ENCODE measurements at places on chromosomes 13 and 19. TPM values are rescaled to one million over a fixed set of nuclear protein-coding genes. Genes with fewer than 3 reads are reported as not detected.

Gene NECTIN2
- total RNA-seq = 41.8 TPM

Gene MYBPC2
- 0.08 TPM for total RNA-seq

Gene VSTM2B
- total RNA-seq = not detected

Gene FCAR
- total RNA-seq = 0.27 TPM

Gene FAM124A
- 12.1 TPM for total RNA-seq

Gene NLRP11
- not detected for total RNA-seq

Gene ZNF66
- 1.4 TPM for total RNA-seq

Gene ZNF578
- 1.6 TPM for total RNA-seq

Gene ZNF546
- 5.1 TPM for total RNA-seq

Gene SPHK2
- 7.2 TPM for total RNA-seq

Gene CAMSAP3
- 1.9 TPM for total RNA-seq

Gene ZNF8
- 4.2 TPM for total RNA-seq

Gene ZNF100
- total RNA-seq = 7.0 TPM

Gene PROZ
- not detected for total RNA-seq

Gene PSG1
- not detected for total RNA-seq

Gene EMC10
- 78.0 TPM for total RNA-seq

Gene SHISA7
- not detected for total RNA-seq

Gene RFPL4AL1
- not detected for total RNA-seq

Gene TUBB4A
- 6.2 TPM for total RNA-seq

Gene CABP5
- total RNA-seq = not detected

Gene ADAT3
- 1.6 TPM for total RNA-seq

Gene INSR
- total RNA-seq = 73.5 TPM

Gene OR7D2
- total RNA-seq = 0.08 TPM

Gene ZNF93
- 1.7 TPM for total RNA-seq

Gene RNF225
- total RNA-seq = not detected

Gene CYP2S1
- total RNA-seq = 0.73 TPM

Gene DMKN
- total RNA-seq = 3.4 TPM

Gene ZNF724
- total RNA-seq = 1.3 TPM

Gene PET100
- total RNA-seq = 205 TPM

Gene PLVAP
- 29.0 TPM for total RNA-seq

Gene SMIM44
- not detected for total RNA-seq

Gene UGGT2
- total RNA-seq = 10.0 TPM

Gene ZNF557
- total RNA-seq = 3.1 TPM

Gene ELSPBP1
- not detected for total RNA-seq

Gene ZFP36
- 48.7 TPM for total RNA-seq

Gene NMRK2
- 627 TPM for total RNA-seq

Gene STX10
- total RNA-seq = 34.5 TPM

Gene F2RL3
- 0.27 TPM for total RNA-seq

Gene WDR62
- total RNA-seq = 25.5 TPM

Gene RASGRP4
- total RNA-seq = 1.7 TPM

Gene EVI5L
- 21.5 TPM for total RNA-seq

Gene ZSCAN4
- not detected for total RNA-seq

Gene TEAD2
- 63.6 TPM for total RNA-seq

Gene SLC7A9
- 0.30 TPM for total RNA-seq

Gene LILRA5
- total RNA-seq = 1.8 TPM

Gene PSG3
- not detected for total RNA-seq

Gene KLF5
- 0.84 TPM for total RNA-seq

Gene ZNF324B
- 3.2 TPM for total RNA-seq

Gene MIR17HG
- total RNA-seq = 0.81 TPM

Gene MEIS3
- 3.8 TPM for total RNA-seq

Gene KBTBD7
- total RNA-seq = 5.9 TPM

Gene C19orf67
- total RNA-seq = not detected

Gene CD37
- total RNA-seq = 9.1 TPM

Gene FCGBP
- total RNA-seq = 19.5 TPM
